ENCODE measurements at places on chromosomes 1 and 21.

- no peak for DNase-seq
- no peak overlapping the region for H3K27ac ChIP-seq
- no peaks in the 10 kb centered on the region for H3K36me3 ChIP-seq
- no peaks in the 10 kb centered on the region for H3K27me3 ChIP-seq
- no peak overlapping the region for H3K4me3 ChIP-seq
- no peaks in the 10 kb centered on the region for H3K4me1 ChIP-seq
These were observed 173.6 kb upstream of the CHRM3 start for GRCh38 chr1:239212811-239213220.

- no peaks in the 10 kb centered on the region for H3K4me1 ChIP-seq
- H3K4me3 ChIP-seq, result no peak overlapping the region
- no peak overlapping the region for H3K27ac ChIP-seq
- no peaks in the 10 kb centered on the region for H3K36me3 ChIP-seq
- DNase-seq, result no peak
- peaks cover 2% of the 10 kb centered on the region for H3K27me3 ChIP-seq
These were observed 13.8 kb upstream of the PTTG1IP start for GRCh38 chr21:44887126-44887806.

DNA sequence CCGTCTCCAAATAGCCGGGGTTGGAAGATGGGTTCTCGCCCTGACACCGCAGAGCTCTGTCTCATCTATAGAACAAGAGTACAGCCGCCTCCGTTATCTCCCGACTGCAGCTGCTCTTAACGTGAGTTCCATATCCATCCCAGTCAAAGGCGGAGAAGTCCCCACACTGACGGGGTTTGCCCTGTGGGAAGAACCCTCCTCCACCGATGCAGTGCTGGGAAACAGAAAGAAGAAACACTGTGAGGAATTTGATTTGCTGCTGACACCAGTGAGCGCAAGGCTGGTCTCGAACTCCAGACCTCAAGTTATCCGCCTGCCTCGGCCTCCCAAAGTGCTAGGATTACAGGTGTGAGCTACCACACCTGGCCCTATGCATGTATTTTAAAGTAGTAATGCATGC is 9.5 kb downstream of the ITLN2 start:
- no peaks in the 10 kb centered on the region for H3K27me3 ChIP-seq
- no peaks in the 10 kb centered on the region for H3K4me1 ChIP-seq
- H3K27ac ChIP-seq, result no peak overlapping the region
- no peaks in the 10 kb centered on the region for H3K36me3 ChIP-seq
- no peak for DNase-seq

DNA sequence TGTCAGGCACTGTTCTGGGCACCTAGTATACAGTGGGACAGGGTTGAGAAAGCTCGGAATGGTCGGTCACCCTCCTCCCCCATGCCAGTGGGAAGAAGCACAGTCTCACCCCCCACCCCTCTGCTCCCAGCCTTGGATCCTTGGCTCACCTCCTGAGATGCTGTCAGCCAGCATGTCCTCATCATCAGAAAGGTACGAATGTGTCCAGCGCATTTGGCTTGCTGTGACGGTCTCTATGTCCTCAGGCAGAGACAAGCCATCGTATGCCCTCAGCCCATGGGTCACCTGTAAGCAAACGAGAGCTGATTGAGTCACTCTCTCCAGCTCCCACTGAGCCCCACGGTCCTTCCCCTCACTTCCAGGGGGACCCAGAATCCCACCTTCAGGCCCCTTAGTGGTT is 41.1 kb downstream of the HSPG2 start:
- DNase-seq, result no peak
- H3K27me3 ChIP-seq, result no peaks in the 10 kb centered on the region
- peak overlapping the region; percentile 80 for H3K27ac ChIP-seq
- peaks cover under 1% of the 10 kb centered on the region for H3K36me3 ChIP-seq
- H3K4me3 ChIP-seq, result no peak overlapping the region
- peaks cover 53% of the 10 kb centered on the region for H3K4me1 ChIP-seq

GRCh38 chr1:53369761-53370160 is 41.9 kb upstream of the LRP8 start:
- H3K36me3 ChIP-seq, result no peaks in the 10 kb centered on the region
- no peak overlapping the region for H3K27ac ChIP-seq
- no peak overlapping the region for H3K4me3 ChIP-seq

DNA sequence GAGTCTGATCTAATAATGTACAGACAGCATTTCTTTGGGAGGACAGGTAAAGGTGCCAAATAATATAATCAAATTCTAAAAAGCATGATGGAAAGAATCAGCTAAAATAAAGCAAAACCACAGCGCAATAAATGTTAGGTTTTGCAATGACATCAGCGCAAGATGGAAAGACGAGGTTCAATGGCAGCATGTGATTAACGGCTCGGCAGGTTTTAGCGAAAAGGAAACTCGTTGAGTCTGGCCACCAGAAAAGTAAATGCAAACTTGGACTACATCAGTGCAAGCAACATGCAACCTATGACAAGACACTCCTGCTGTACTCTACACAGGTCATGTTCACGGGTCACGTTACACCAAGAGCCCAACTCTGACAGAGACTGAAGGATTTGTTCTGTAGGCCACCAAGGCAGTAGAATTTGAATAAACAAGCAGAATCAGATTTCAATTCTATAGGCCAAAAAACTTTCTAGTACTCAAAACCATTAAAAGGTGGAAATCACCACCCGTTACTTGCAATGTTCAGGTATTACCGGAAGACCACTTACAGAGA is 4.5 kb downstream of the SIPA1L2 start:
- H3K27me3 ChIP-seq, result no peaks in the 10 kb centered on the region
- no peak overlapping the region for H3K27ac ChIP-seq
- H3K4me3 ChIP-seq, result no peak overlapping the region
- peaks cover 47% of the 10 kb centered on the region for H3K4me1 ChIP-seq
- no peak for DNase-seq

DNA sequence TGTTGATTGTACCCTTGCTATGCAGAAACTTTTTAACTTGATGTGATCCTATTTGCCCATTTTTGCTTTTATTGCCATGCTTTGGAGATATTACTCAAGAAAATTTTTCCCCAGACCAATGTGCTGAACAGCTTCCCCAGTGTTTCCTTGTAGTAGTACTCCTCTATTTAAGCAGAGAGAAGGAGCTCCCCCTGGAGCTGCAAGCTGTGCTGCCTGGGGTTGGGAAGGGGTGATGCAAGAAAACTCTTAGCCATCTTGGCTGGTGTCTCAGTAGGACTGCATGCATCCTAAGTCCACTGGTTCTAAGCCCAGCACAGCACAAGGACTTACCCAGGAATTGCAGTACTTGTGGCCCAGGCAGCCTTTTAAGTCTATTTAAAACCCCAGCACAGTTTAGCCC is 121.6 kb downstream of the NTMT2 start:
- no peaks in the 10 kb centered on the region for H3K27me3 ChIP-seq
- H3K36me3 ChIP-seq, result no peaks in the 10 kb centered on the region
- no peak overlapping the region for H3K27ac ChIP-seq
- H3K4me3 ChIP-seq, result no peak overlapping the region

DNA sequence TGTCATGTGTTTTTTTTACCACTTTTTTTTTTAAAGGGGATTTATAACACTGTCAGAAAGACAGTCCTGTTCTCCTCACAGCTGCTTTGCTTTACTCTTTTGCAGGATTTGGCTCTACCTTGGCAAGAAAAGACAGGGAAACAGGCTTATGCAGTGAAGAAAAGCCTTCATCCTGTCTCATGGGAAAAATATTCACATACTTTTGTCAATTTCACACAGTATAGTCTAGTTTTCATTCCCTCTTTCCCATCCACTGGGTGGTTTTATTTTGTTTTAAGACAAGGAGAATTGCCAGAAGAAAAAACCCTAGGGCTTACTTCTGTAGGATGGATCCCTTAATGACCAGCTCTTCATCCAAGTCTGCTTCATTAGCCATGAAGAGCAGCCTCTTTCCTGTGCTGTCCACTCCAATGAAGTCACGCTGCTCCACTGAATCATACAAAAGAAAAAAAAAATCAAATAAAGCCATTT is 60.0 kb downstream of the EIF2B3 start:
- H3K36me3 ChIP-seq, result peaks cover 8% of the 10 kb centered on the region
- H3K4me3 ChIP-seq, result peak overlapping the region; percentile 24
- peak overlapping the region; percentile 97 for H3K27ac ChIP-seq
- no peak for DNase-seq
- H3K4me1 ChIP-seq, result peaks cover 66% of the 10 kb centered on the region

DNA sequence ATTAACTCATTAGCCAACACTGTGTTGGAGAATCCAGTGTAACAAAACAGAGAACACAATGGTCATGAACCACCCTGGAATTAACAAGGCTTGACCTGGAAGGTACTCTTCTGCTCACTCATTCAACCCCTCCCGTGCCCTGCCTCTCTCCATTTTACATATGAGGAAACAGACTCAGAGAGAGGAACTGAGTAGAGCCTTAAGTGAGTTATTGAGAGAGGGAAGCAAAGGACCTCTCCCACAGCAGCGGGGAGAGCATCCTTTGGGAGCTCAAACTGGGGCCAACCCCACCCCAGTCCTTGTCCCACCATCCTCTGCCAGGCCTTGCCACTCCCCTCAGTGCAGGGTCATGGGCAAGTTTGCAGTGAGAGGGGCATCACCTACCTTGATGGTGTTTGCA is 1.4 kb downstream of the S100A12 start:
- H3K4me3 ChIP-seq, result no peak overlapping the region
- peaks cover 4% of the 10 kb centered on the region for H3K27me3 ChIP-seq
- no peak overlapping the region for H3K27ac ChIP-seq
- no peaks in the 10 kb centered on the region for H3K4me1 ChIP-seq
- H3K36me3 ChIP-seq, result no peaks in the 10 kb centered on the region

- H3K27me3 ChIP-seq, result peaks cover 3% of the 10 kb centered on the region
- no peak overlapping the region for H3K4me3 ChIP-seq
- H3K36me3 ChIP-seq, result no peaks in the 10 kb centered on the region
These were observed 32.8 kb upstream of the RNF11 start for GRCh38 chr1:51203121-51203873.

DNA sequence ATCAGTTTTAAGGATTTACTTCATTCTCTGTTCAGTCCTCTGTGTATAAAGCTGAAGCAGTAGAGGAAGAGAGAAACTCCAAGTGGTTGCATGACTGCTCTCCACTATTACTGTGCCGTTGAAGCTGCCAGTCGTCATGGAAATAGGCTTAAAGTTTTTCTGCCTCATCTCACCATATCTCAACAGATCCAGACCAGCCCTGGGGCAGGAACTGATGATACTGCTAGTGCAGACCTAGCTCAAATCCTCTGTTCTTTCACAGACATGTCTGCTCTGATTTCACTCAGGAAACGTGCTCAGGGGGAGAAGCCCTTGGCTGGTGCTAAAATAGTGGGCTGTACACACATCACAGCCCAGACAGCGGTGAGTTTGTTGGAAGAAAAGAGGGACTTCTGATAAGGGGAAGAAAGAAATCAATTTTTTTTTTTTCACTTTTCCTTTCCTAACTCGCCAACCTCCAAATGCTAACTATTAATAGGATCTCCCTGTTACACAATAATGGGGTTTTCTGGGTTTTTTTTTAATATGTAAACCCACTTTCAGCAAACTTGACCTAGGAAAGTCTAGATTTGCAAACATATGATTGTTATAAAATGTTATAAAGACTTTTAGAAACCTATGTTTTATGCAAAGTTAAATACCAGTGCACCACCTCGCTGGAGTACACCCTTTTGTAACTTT is 22.2 kb upstream of the STRIP1 start:
- H3K4me3 ChIP-seq, result no peak overlapping the region
- no peak overlapping the region for H3K27ac ChIP-seq
- peaks cover 5% of the 10 kb centered on the region for H3K4me1 ChIP-seq
- no peaks in the 10 kb centered on the region for H3K27me3 ChIP-seq
- H3K36me3 ChIP-seq, result peaks cover 41% of the 10 kb centered on the region
